Occipital lobe (tissue), 3 donors: ENCODE measurements at places on chromosomes 16 and 17. TPM values are rescaled to one million over a fixed set of nuclear protein-coding genes. Genes with fewer than 3 reads are reported as not detected.

DNA sequence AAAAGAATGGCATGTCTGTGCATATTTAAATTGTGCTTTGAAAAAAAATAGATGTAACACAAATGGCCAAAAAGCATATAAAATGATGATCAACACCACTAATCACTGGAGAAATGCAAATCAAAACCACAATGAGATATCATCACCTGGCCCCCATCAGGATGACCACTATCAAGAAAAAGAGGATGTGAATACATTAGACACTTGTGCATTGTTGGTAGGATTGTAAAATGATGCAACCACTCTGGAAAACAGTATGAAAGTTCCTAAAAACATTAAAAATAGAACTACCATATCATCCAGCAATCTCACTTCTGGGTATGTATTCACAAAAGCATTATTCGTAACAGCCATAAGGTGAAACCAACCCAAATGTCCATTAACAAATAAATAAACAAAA is 91.5 kb downstream of the SPAG9 start:
- no peak for DNase-seq

DNA sequence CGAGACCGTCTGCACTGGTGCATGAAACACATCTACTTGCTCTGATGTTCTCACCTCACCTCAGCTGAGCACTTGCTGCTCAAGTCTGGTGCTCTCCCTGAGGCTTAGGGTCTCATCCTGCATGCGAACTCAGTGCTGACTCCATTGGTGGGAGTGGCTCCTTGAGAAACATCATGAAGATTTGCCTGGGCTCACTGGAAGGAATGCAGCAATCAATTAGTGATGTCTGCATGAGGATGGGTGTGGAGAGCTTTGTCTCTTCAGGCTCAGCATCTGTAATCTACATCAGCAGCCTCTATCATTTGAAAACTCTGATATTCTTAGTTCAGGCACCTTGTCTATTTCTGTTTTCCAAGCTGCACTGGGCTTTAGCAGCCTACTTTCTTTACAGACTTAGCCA is 204.4 kb downstream of the IRF8 start:
- no peak for DNase-seq

DNA sequence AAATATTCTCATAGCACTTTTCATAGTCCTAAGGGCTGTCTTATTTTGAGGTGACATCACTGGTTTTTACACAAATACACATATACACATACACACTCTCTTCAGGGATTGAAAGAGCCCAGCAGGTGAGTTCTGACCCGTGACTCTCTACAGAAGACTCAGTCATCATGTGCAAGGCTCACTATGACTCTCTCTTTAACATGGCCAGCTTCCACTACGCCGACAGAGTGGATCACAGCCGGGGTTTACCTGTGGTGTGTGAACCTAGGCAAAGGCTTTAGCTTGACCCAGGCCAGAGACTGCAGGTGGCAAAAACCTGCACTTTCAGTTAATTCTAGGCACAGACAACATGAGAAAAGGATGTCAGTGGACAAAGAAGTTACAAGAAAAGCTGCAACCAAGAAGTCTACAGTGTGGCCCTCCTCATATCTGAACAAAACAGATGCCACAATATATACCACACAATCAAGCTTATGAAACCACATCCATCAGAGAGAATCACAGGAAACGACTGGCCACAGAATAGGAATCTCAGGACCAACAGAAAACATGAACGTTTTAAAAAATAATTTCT is 56.5 kb downstream of the CYTH1 start:
- DNase-seq = no peak

- no peak for DNase-seq
Observed at GRCh38 chr17:39665642-39666224, 584 bp downstream of the TCAP start.

DNA sequence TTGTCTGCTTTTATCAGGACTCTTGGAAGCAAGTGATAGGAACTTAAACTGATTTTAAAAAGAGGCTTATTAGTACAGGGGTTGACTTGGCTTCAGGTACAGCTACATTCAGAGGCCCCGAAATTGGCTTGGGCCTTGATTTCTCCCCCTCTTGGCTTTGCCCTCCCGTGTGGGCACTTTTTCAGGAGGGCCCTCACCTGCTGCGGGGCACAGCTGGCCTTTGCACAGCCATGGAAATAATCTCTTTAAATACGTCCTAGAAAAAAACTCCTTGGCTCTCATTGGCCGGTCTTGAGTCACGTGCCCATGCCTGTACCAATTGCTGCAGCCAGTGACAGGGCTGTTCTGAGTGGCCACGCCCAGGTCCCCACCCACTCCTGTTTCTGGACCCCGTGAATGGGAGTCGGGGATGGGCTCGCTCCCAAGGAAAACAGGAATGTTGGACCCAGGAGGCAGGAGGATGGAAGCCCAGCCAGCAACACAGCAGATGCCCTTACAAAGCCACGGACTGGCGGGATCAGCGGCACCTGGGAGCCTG is 15.0 kb downstream of the CA5A start:
- no peak for DNase-seq

KCNJ18 gene
- total RNA-seq = not detected

DNA sequence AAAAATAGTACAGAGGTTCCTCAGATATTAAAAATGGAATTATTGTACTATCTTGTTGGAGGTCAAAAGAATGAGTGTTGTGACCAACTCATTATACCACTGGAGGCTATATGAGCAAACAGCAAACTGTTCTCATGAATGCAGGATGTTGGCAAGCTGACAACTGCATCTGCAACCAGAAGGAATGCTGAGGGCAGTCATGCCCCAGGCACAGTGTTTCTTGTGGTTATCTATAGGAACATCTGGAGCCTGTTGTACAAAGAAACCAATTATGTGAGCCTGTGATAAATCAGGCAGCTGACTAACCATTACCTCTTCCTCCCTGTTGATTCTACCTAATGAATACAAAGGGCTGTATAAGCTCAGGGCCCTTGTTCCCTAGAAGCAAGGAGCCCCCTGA is 2057.1 kb downstream of the TP53TG3F start:
- no peak for DNase-seq

DNA sequence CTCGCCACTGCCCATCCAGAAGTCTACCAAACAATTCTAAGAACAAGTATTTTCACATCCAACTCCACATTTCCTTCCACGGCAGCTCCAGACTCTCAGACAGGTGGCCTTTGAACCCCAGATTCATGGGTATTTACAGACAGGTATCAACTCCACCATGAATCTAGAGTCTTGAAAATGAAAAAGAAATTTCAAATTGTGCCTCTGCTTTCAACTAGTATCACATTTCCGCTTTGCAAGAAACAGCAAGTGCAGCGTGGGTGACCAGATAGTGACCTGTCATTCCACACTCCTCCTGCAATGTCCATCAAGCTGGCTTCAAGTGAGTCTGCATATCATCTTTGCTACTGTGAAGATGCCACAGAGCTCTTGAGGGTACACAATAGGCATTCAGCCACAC is 232.4 kb upstream of the RPL38 start:
- DNase-seq = no peak

ESRP2 gene
- total RNA-seq = not detected

GRCh38 chr16:81237282-81237681 is 1.2 kb upstream of the BCO1 start:
- DNase-seq = peak; percentile 9

DNA sequence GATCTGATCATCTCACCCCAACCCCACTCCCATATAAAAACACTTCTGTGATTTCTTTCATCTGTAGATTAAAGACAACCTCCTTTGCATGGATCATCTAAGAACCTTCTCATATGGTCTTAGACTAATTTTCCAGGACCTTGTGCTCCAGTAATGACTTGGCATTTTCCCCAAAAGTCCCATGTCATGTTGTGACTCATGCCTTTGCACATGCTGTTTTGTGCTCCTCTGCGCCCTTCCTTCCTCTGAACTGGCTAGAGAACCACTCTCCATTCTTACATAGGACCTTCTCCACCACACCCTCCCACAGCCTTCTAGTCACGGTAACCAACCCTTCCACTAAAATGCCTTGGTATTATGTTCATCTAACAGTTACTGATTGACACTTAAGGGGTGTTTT is 99.5 kb upstream of the AXIN2 start:
- DNase-seq = no peak

DNA sequence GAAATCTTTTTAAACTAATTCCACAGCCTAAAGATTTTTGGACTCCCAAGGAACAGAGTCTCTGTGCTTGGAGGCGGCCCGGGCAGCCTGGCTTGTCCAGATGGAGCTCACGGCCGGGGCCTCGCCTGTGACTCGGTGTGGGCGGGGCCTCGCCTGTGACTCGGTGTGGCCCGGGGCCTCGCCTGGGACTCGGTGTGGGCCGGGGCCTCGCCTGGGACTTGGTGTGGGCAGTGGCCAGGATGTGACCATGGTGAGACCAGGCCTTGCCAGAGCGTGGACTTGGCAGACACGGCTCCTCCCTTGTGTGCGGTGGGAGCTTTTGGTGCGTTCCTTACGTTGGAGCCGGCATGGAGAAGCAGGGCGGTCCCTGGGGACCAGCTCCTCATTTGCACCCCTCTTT is 92.3 kb downstream of the METRNL start:
- no peak for DNase-seq

DNA sequence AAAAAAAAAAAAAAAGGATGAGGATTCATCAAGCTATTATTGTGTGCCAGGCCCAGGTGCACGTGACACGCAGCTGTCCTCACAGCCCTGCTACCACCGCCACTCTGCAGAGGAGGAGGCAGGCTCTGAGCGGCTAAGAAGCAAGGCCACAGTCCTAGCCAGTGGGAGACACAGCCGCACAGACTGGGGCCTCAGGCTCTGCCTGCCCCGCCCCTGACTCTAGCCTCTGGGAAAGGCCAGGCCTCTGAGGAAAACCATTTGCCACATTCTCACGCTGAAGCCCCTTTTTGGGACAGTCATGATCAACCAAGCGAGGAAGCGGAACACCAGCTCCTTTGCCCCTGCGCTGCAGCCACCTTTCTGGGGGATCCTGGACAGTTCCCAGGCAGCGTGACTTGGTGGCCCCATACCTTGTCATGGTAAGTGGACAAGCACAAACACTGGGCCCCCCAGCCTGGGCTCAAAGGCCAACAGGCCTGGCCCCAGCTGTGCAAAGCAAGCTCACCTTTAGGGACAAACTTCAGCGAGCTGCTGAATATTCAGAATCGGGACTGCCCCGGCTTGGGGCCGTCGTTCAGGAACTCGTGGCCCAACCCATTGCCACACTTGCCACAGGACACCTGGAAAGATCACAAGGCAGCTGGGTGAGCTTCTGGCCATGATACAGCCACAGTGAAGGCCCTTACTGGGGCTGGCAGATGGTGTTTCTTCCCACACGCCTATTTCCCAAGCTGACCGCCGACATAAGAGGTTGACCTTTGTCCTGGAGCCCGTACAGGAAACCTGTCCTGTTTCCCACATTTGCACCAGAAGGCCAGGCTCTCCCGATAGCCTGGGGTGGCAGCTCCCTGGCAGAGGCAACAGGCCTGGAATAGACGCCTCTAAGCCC is 2.5 kb downstream of the MSRB1 start:
- DNase-seq = no peak

MFAP4 gene
- total RNA-seq = 0.47 TPM

GRCh38 chr16:13839577-13839976 is 80.4 kb upstream of the ERCC4 start:
- DNase-seq = no peak

DNA sequence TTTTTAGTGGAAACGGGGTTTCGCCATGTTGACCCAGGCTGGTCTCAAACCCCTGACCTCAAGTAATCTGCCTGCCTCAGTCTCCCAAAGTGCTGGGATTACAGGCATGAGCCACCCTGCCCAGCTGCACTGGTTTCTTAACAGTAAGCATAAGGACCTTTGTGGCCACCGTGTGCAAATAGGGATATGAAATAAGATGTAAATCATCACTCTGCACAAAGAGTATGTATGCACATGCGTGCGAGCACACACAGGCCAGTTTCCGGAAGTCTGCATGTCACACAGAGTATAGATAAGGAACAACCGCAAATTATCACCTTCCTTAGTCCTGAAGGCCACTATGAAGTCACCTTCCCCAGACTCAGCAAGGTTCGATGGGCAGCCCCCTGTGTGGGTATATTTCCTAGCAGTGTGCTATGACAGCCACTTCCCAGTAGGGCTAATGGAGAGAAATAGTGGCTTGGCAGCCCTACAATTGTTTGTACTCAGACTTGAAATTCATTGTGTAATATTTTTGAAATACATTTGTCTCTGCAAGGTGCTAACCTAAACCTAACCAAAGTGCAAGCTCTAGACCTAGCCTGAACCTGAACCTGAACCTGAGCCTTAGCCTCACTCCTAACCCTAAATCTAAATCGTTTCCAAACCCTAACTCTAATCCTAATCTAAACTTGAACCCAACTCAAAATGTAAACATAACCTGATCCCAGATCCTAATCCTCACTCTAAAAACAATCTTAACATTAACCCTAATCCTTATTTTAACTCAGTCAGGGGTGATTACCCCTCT is 48.4 kb upstream of the SKAP1 start:
- DNase-seq = no peak

DNA sequence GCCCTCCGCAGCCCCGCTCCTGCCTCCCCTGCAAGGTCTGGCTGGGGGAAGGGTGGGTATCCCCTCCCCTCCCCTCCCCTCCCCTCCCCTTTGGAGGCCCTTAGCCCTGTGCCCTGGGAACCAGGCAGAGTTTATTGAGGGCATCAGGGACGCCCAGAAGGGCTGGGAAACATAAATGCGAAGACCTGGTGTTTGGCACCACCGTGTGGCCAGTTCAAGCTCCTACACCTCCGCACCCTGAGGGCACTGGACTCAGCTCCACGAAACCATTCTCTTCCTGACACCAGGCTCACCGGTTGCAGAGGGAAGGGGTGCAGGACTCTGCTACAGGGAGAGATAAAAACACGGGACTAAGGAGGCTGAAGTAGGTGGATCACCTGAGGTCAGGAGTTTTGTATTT is 1.0 kb upstream of the AIPL1 start:
- DNase-seq = peak; percentile 7

GRCh38 chr17:33140413-33141099 is 148.9 kb downstream of the SPACA3 start:
- no peak for DNase-seq

OTOA gene
- 1.1 TPM for total RNA-seq

HELZ gene
- 58.0 TPM for total RNA-seq

DNA sequence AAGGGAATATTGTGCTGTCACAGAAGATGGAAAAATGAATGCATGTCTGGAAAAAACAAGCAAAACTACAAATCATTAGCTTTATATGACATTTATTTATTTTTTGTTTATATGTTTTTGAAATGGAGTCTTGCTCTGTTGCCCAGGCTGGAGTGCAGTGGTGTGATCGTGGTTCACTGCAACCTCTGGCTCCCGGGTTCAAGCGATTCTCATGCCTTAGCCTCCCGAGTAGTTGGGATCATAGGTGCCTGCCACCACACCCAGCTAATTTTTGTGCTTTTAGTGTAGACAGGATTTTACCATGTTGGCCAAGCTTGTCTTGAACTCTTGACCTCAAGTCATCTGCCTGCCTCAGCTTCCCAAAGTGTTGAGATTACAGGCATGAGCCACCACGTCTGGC is 8.5 kb downstream of the NDE1 start:
- no peak for DNase-seq
